ENCODE measurements at places on chromosomes 6 and 20.

GRCh38 chr20:47479506-47479905 lies 22.2 kb upstream of the NCOA3 start:
- no peak for DNase-seq

- no peak for DNase-seq
These were observed 2.9 kb upstream of the HIVEP1 start for GRCh38 chr6:12009180-12009685.

- no peak for DNase-seq
These were observed 10.6 kb downstream of the CEP250 start for GRCh38 chr20:35465976-35466375.

GRCh38 chr6:148967011-148967520 lies 220.2 kb downstream of the UST start:
- DNase-seq: no peak

DNA sequence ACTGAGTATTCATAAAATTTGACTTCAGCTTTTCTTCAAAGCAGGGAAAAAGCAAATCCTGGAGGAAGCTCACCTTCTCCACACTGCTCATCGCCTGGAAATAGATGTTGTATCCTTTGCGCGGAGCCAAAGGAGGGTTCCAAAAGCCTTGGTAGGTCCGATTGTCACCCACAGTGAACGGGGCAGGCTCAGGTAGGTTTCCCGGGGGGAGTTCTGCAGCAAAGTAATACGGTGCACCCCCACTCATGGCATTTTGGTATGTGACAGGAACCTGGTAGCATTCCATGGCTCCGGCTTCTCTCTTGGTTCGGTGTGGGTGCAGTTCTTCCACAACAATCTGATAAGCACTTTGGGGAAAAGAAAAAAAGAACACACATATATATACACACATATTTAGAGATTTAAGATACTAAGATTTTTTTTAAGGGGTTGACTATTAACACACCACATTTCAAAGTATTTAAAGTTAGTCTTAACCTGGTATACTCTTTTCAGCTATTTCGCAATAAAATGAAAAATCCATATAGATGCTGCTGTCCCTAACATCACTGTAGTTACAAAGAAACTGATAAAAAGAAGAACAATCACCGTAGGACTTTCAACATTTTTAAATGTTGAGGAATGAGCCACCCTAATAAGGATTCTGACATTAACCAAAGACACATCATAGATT lies 166.7 kb upstream of the THEMIS start:
- no peak for DNase-seq

GRCh38 chr20:2707353-2708072 lies 14.9 kb downstream of the EBF4 start:
- no peak for DNase-seq

DNA sequence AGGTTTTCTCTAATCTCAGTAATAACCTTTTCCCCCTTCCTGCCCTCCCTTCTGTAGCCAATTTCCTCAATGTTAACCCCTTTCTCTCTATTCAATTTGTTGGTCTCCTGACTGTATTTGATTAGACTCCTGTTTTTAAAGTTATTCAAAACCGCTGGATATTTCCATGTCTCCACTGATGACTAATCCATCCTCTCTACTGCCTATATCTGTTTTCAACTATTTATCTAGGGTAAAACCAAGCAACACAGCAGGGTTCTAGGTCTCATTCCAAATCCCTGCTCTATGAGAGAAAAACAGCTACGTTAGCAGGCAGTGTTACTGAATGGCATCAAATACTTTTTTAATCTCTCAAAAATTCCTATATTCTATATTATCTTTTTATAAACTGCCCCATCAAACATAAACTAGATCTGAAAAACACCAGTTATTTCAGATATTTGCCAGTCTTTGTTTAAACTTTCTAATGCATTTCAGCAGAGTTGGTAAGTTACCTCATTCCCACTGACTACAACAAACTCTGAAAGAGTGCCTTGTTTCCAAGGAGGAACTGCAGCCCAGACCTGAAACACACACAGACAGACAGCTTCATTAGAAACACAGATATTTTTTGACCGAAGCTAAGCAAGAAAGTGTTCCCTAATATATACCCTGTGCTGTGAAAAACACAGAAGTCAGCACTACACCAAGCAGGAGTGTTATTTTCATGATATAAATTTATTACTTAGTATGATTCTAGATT lies 8.2 kb downstream of the RTN4IP1 start:
- DNase-seq: no peak

DNA sequence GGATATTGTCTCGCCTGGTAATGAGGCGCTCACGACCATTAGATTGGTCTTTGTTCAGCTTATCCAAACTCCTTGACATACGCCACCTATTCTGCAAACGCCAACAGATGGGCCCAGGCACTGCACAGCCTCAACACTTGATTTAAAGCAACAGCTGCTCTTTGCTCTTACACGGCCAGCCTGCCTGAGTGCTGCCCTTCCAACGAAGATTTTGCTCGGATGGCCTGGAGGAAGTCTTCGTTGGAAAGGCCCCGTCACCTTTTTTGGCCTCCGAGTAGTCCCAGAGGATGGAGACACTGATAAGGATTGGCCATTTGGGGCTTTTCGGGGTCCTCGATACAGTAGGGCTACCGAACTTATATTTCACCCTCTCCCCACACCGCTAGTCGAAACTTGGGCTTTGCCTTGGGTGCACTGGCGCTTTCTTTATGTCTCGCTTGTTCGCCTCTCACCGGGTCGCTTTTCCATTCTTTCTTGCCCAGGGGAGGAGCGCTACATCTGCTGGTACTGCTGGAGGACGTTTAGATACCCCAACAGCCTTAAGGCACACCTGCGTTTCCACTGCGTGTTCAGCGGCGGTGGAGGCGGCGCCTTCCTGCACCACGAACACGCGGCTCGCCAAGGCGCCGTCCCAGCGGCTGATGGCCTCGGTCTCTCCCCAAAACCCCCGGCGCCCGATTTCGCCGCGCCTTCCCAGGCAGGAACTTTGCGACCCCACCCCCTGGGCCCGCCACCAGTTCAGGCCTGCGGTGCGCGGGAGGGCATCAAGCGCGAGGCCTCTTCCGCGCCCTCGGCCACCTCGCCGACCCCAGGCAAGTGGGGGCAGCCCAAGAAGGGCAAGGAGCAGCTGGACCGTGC lies 6.1 kb downstream of the PRDM13 start:
- DNase-seq: no peak

DNA sequence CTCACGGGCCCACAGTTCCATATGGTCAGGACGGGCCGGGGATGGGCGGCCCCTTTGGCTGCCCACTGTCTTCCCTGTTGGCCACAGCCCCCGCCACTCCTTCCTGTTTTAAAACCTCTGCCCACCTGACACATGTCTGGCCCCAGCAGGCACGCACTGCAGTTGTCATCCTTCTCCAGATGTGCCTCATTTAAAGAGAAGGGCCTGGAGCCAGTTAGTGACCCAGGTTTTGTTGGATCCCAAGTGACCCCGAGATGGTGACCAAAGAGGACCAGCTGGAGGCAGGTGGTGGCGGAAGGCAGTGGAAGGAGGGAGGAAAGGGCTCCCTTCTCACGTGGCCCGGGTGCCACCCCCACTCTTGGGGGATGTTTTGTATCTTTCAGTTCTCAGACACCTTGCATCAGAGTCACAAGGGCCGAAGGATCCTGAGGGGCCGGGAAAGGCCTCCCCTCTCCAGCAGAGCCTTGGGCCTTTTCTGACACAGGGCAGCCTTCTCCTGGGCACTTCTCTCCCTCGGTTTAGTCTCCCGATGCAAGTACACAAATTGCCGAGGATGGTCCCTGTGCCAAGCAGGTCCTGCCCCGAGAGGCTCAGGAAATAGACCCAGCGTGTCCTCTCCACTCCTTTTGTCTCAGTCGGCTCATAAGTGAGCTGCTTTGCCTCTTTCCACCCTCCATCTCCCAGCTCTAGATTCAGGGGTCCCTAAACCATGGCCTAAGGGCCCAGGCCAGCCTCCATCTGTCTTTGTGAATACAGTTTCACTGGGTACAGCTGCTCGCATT lies 117.6 kb downstream of the SULF2 start:
- DNase-seq: no peak

DNA sequence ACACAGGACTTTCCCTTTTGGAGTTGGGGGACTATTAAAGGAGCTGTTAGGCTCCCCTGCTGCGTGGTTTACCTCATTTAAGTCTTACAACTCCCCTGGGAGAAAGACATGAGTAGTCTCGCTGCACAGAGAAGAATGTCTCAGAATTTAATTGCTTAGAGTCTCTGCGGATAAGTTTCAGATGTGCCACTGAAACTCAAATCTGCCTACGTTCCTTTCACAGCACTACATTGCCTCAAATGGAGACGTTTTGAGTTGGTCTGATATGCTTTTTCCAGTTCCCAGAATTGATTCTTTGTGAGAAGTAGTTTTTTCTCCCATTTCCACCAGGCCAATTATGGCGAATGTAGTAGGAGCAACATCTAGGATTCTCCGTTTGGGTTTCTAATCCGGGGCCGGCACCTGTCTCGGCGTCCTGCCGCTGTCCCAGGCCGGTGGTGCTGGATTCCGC lies 532 bp upstream of the SLC35F1 start:
- DNase-seq: peak; percentile 60

DNA sequence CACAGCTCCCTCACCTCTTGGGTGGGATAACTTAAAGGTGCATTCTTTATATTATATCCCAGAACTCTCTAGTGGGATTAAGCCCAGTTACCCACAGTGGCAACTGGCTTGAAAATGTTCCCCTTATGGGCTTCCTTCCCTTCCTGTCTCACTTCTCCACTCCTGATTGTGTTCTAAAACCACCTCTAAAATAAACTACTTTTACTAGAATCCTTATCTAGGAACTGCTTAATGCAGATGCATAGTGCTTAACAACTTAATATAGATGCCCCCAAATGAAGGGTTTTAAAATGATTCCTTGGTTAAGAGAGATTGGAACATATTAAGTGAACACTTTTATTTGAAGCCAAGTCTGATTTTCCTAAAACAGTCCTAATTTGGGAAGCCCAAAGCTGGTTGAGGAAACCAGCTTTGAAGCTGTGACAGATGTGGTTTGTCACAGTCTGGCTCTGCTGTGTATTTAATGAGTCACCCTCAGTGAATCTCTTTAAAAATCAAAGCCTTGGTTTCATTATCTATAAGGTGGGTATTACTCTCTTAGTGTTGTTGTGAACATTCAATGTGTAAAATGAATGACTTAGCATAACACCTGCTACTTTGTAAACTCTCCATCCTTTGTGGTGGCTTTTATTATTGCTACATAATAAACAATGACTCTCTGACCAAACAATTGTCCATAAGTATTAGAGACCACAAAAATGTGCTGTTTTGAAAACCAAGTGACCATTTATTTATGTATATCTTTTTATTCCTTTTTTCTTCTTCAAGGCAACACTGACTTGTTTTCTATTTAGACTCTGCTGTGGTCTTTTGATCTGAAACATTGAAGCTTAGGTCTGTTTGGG lies 24.4 kb downstream of the PLCB1 start:
- peak; percentile 24 for DNase-seq

- no peak for DNase-seq
These were observed 61.6 kb downstream of the MYH7B start for GRCh38 chr20:35017099-35017835.

DNA sequence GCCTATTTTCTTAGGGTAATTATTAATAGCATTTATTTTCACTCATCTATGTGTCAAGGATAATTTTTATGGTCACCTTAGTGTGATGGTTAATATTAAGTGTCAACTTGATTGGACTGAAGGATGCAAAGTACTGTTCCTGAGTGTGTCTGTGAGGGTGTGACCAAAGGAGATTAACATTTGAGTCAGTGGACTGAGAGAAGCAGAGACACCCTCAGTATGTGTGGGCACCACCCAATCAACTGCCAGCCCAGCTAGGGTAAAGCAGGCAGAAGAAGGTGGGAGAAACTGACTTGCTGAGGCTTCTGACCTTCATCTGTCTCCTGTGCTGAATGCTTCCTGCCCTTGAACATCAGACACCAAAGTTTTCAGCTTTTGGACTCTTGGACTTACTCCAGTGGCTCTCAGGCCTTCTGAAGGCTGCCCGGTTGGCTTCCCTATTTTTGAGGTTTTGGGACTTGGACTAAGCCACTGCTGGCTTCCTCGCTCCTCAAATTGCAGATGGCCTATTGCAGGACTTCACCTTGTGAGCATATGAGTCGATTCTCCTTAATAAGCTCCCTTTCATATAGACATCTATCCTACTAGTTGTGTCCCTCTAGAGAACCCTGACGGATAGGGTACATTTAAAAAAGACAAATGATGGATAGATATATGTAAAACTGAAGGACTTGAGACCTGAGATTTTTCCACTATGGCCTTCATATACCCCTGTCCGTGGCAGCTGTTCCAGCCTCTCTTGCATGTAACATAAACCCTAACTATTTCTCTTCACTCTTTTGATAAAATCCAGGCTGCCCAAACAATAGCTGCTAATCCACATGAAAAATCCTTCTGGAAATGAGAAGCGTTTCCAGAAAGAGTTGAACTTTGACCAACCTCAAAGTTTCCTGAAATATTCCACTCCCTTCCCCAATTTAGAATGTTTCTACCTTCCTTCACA lies 62.1 kb upstream of the RGS17 start:
- no peak for DNase-seq

DNA sequence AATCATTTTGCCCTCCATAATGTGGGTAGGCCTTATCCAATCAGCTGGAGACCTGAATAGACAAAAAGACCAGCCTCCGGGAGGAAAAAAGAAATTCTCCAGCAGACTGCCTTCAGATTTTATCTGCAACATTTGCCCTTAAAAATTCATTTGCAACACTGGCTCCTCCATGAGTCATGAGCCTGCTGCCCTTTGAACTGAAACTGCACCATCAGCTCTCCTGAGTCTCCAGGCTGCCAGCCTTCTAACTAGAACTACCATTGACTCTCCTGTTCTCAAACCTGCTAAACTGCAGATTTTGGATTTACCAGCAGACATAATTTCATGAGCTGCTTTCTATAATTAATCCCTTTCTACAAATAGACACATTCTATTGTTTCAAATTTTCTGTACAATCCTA lies 223.9 kb upstream of the THEMIS start:
- peak; percentile 5 for DNase-seq

- DNase-seq: peak; percentile 91
These were observed 8.9 kb downstream of the SNHG17 start for GRCh38 chr20:38426006-38426897.

DNA sequence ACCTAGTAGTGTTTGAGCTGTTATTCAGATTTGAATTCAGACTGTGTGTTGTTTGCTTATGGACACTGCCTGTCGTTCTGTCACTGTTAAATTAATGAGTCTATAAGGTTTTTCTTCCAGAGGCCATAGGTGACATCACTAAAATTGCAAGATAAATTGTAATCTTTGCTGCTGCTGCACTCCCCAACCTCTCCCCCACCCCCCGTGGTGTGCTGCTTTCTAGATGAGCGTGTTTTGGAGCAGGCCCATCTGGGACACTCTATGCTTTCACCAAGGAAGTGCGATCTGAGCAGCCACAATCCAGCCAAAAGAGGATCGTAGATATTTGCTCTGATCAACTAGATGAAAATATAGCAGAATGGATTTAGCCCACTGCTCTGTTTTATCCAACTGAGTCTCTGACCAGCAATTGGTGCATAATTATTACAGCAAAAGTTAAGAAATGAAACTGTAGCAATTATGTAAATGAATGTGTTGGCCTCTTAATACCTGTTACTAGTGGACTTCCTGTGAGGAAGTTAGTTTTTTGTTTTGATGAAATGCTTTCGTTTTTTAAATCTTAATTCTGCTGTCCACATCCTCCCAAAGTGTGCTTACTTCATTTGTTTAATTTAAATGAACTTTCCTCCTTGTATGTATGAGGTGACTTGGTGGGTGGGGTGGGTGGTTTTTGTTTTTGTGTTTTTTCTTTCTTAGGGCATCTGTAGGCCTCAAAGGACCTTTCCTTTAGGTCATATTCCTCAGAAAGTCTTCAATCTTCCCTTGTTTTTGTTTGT lies 58.1 kb downstream of the RPRD1B start:
- no peak for DNase-seq

GRCh38 chr6:131597446-131597845 lies 24.4 kb downstream of the ARG1 start:
- DNase-seq: peak; percentile 11
